ENCODE measurements at places on chromosomes 2 and 18.
A peak's percentile ranks its signal among the peaks of the same experiment; 100 is the strongest.

DNA sequence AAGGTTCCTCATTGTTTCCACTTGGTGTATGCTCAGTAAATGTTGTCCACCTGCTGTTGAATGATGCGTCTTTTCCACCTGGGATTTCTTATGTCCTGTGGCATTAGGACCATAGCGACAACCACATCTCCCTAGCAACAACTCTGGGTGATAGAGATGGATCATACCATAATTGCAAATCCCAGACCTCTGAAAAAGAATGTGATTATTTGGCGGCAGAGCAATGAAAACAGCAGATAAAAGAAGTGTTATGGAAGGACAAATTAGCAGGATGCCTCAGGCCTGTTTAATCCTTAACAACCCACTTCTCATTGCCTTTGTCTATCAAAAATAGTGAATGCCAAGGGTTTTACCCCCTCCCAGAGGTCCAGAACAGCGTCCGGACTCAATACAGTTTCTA, 278.9 kb downstream of the TSN start:
- no peak for DNase-seq

- no peak for DNase-seq
Measured at GRCh38 chr2:3159782-3160545, 217.7 kb downstream of the EIPR1 start.

DNA sequence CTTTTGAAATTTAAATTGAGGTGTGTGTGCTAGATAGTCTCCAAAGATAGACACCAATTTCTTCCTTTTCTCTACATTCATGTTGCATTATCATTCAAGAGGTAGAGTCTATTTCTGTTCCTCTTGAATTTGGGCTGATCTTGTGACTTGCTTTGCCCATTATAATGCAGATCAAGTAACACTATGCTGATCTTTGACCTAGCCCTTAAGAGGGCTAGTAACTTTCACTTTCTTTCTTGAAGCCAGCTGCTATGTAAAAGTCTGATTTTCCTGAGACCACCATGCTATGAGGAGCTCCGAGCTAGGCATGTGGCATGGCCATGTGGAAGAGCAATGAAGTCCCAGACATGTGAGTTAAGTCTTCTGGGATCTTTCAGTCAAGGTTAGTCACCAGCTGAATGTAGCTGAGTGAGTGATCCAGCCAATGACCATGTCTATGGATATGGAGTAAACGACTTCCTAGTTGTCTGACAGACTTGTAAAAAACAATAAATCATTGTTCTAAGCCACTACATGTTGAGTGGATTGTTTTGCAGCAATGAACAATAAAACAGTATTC, 189.4 kb upstream of the CWC22 start:
- no peak for DNase-seq

DNA sequence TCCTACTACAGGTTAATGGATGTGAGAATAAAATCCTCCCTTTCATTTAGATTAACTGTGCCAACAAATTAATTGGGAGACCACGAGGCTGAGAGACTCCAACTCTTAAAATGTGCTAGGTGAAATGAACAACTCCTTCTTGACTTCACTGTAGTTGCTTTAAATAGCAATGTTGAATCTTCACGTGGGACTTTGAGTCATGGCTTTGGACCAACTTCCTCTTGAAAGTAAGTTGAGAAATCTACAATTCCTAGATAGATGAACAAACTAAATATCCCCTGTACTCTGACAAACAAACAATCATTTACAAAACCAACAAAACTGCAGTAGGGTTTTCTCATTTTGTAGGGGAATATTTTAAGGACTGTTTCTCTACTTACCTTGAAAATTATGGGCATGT, 291.9 kb upstream of the SPRED2 start:
- no peak for DNase-seq

- no peak for DNase-seq
Measured at GRCh38 chr2:43360137-43360536, 133.7 kb upstream of the ZFP36L2 start.

DNA sequence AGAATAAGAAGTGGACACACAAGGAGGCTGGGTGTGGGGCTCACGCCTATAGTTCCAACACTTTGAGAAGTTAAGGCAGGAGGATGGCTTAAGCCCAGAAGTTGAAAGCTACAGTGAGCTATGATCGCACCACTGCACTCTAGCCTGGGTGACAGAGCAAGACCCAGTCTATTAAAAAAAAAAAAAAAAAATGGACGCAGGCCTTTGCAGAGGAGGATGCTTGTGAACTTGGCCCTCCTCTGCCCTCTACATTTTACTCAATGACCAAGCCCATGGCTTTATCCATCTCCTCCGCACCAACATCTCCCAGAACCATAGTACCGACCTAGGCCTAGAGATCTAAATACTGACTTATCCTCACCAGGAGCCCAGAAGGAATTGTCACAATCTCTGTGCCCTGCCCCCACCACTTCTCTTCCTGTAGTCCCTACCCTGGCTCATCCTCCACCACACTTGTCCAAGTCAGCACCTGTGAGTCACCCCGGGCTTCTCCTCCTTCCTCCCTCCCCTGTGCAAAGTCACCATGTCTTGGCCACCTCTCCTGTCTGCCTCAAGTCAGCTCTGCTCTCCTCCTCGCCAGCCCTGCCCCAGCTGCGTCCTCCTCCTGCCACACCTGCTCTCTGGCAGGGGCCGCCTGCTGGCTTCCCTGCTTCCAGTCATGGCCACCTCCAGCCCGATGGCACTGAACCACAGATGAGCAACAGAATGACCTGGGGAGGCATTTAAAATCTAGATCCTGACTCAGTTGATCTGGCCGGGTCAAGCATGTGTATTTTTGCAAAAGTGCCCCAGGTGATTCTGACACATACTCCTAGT, 35.8 kb upstream of the ASPRV1 start:
- no peak for DNase-seq

GRCh38 chr18:77191071-77191751, 58.4 kb upstream of the GALR1 start:
- no peak for DNase-seq

- no peak for DNase-seq
Measured at GRCh38 chr18:2471523-2471922, 99.8 kb downstream of the METTL4 start.

DNA sequence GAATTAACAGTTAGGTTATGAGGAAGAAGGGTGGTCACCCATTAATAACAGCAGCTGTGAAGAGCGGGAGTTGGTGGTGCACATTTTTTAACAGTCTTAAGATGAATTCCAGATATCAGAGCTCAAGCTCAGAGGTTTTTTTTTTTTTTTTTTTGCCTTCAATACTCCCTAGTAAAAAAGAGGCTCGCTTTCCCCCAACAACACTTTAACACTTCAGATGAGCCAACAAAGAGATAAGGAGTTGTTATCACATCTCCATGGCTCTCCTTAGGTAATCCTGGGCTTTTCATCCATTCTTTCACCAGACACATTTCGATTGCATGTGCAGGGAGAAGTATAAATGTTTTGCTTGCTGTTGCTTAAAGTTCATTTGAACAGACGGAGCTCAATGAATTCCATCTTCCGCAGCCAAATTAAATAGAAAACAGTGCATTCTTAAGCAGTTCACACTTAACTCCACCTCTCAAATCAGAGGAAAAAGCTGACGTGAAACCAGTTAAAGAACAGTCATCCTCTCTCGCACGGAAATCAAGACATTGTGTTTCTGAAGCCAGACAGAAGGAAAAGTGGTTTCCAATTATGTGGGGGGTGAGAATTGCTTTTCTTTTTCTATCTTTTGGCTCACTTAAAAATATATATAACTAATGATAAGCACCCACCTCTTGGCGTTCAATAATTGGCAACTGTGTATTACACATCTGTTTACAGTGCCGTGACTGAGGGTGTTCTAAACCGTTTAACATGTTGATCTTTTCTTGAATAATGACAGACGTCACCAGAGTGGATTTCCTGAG, 118.2 kb downstream of the ZNF521 start:
- peak; percentile 44 for DNase-seq

DNA sequence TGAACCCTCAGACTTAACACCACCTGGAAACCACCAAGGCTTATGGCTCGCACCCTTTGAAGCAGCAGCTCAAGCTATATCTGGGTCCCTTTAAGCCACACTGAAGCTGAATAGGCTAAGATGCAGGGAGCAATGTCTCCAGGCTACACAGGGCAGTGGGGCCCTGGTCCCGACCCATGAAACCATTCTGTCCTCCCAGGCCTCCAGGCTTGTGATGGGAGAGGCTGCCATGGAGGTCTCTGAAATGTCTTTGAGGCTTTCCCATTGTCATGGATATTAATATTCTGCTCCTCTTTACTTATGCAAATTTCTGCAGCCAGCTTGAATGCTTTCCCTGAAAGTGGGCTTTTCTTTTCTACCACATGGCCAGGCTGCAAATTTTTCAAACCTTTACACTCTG, 608.7 kb downstream of the CNTNAP5 start:
- DNase-seq: no peak

DNA sequence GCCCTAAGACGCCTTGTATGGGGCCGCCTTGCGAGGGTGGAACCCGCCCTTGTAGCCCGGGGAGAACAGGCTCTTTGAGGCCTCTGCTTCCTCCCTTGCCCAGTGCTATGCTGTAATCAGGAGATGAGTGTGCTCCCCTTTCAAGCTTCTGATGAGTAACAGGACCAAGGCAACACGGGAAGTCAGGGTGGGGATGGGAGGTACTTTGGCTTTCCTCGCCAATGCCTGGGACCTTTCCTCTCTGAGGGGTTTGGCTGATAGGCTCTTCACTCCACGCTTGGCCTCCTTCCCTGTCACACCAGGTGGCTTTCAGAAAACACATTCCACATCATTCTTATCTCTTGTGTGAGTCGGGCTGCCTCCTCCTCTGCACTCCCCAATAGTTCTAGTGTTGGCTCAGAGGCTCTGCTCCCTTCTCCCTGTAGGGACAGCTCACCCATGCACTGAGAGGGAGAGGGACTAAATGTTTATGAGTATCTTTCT, 223.7 kb upstream of the TRIB2 start:
- DNase-seq: no peak

- DNase-seq: peak; percentile 31
Measured at GRCh38 chr2:232568161-232568560, 17.7 kb downstream of the EIF4E2 start.

- no peak for DNase-seq
Measured at GRCh38 chr2:191917967-191918651, 71.2 kb upstream of the CAVIN2 start.

- peak; percentile 67 for DNase-seq
Measured at GRCh38 chr2:160582490-160583145, 89.0 kb upstream of the RBMS1 start.

DNA sequence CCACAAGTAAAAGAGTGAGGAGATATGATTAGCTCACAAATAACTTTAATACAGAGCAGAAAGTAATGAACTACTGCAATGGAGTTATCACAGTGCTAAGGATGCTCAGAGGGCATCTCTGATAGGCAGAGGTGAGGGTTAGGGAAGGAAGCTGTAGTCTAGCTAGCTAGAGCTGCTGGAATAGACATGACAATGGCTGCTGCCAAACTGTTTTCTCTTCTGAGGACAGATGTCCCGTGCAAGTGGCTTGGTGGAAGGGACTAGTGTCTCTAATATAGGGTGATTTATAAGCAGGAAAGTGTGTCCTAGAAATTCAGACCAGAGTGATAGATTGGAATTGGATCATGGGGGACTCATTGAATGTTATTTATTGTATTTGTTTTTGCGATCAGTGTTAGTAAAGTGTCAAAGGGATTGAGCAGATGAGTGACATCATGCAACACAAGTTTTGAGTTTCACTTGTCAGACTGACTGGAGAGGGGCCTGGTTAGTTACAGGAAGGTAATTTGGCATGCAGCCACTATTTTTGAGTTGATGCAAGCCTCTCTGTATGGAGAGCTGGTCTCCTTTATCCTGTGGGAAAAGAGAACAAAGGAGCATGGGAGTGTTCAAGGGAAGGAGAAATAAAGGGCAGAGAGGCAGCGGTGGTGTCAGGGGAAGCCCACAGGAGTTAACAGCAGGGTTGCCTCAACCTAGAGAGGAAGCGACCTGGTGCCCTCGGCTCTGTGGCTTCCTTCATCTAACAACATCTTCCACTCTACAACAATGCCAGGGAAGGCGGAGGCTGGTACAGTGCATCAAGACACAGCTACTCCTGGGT, 1.9 kb downstream of the CTLA4 start:
- DNase-seq: no peak

- no peak for DNase-seq
Measured at GRCh38 chr18:9828506-9829396, 57.0 kb upstream of the TXNDC2 start.

GRCh38 chr18:6661692-6662415, 67.7 kb upstream of the ARHGAP28 start:
- no peak for DNase-seq

GRCh38 chr2:203734276-203734983, 28.0 kb downstream of the CD28 start:
- no peak for DNase-seq

All from AG04449 (cell line).